ENCODE measurements at places on chromosomes 16 and 17. TPM values are rescaled to one million over a fixed set of nuclear protein-coding genes. Genes with fewer than 3 reads are reported as not detected.

The HSD3B7 gene
- 34.5 TPM for total RNA-seq

The PRPSAP1 gene
- 74.7 TPM for total RNA-seq

The LPCAT2 gene
- total RNA-seq: 25.3 TPM

The PPP1R27 gene
- total RNA-seq: not detected

The TEX14 gene
- total RNA-seq: 0.74 TPM

The SGCA gene
- total RNA-seq: 5.0 TPM

The KIF18B gene
- 1.4 TPM for total RNA-seq

The MLYCD gene
- total RNA-seq: 9.1 TPM

The SLC6A4 gene
- total RNA-seq: 12.7 TPM

The TBC1D3 gene
- not detected for total RNA-seq

The MAP2K6 gene
- total RNA-seq: 8.4 TPM

The ARHGAP27 gene
- 42.4 TPM for total RNA-seq

The ZSCAN10 gene
- 0.21 TPM for total RNA-seq

The TTYH2 gene
- total RNA-seq: 7.5 TPM

The ACBD4 gene
- total RNA-seq: 12.7 TPM

The MMP2 gene
- 218 TPM for total RNA-seq

The KRT40 gene
- total RNA-seq: not detected

The AGRP gene
- total RNA-seq: not detected

The CACNG1 gene
- total RNA-seq: not detected

The CNTNAP1 gene
- 9.9 TPM for total RNA-seq

The CCL8 gene
- 0.95 TPM for total RNA-seq

The ADAM11 gene
- total RNA-seq: 0.09 TPM

The GAS2L2 gene
- total RNA-seq: 4.6 TPM

The CCL2 gene
- total RNA-seq: 93.5 TPM

The MYH13 gene
- total RNA-seq: not detected

The LGALS9B gene
- not detected for total RNA-seq

The GP1BA gene
- total RNA-seq: 0.18 TPM

The SOST gene
- not detected for total RNA-seq

The PIRT gene
- total RNA-seq: 0.26 TPM

The PRAC2 gene
- total RNA-seq: not detected

The GLTPD2 gene
- 0.34 TPM for total RNA-seq

The CMTM2 gene
- 2.2 TPM for total RNA-seq

The PDILT gene
- total RNA-seq: not detected

The TELO2 gene
- total RNA-seq: 24.4 TPM

The SPATA32 gene
- not detected for total RNA-seq

The KRT26 gene
- total RNA-seq: not detected

The DRC7 gene
- 10.9 TPM for total RNA-seq

The IRX5 gene
- 29.0 TPM for total RNA-seq

The TBC1D26 gene
- total RNA-seq: 0.34 TPM

The CACNA1G gene
- total RNA-seq: 3.6 TPM

The ASPA gene
- total RNA-seq: 2.5 TPM

The CBX2 gene
- 3.8 TPM for total RNA-seq

The SCNN1G gene
- 13.4 TPM for total RNA-seq

The CDT1 gene
- total RNA-seq: 3.0 TPM

The TBC1D3E gene
- total RNA-seq: not detected

The SHISA9 gene
- total RNA-seq: 0.11 TPM

The EPN3 gene
- total RNA-seq: 1.3 TPM

The VEZF1 gene
- 58.3 TPM for total RNA-seq

The MYH3 gene
- total RNA-seq: 1.7 TPM

The CDK10 gene
- 86.1 TPM for total RNA-seq

The HBA2 gene
- total RNA-seq: 4,737 TPM

The CLEC3A gene
- total RNA-seq: not detected

Data from lung (tissue), 17 donors.